ENCODE measurements at places on chromosomes 3 and 15. TPM values are rescaled to one million over a fixed set of nuclear protein-coding genes. Genes with fewer than 3 reads are reported as not detected.
A peak's percentile ranks its signal among the peaks of the same experiment; 100 is the strongest.

DNA sequence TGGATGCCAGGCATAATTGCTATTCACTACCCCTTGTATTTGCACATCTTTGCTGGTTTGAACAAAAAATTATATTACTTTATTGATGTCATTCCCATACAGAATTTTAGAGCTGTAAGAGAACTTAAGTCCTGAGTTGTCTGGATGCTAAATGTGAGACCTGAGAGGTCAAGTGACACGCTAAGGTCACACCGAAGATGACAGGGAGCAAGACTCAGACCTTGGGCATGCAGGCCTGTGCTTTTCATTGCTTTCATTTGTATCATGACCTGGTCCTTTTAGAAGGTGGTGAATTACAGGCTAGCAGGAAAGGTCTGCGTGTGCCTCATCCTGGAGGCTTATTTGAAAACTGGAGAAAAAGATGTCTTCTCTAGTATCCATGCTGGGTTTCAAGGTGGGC, 312.0 kb upstream of the RASGRP1 start:
- DNase-seq, result no peak

DNA sequence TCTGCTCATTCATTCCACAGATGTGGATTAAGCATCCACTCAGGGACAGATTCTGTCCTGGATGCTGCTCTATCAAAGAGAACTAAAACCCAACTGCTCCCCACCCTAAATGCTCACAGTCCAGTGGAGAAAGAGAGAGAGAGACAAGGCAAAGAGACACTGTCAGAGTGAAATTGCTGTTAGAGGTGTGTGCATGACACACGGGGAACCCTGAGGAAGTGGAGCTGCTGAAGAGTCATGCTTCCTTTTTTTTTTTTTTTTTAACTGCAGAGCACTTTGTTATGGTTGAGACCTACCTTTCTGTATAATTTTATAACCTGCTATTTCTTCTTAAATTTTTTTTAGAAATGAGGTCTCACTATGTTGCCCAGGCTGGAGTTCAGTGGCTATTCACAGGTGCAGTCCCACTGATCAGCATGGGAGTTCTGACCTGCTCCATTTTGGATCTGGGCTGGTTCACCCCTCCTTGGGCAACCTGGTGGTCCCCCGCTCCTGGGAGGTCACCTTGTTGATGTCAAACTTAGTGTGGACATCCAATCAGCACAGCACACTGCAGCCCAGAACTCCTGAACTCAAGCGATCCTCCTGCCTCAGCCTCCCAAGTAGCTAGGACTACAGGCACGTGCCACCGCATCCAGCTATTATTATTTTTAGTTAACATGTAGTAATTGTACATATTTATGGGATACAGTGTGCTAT, 18.2 kb upstream of the PSTPIP1 start:
- no peak for DNase-seq

DNA sequence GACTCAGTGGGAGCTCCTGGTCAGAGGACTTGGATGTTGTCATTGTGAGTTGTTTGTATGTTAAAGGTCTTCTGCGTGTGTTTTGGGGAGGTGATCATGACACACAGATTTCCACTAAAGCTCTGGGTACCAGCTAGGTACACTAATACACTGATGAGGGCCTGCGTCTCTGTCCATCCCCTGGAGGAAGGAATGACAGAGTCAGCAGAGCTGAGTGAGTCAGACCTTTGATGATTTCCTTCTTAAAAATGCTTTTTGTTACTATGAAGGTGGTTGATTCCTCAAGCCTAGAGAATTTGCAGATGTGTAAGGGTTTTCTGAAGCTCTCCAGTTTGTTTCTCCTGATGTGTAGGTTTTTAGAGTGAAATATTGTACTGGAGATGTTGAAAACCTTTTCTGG, 424.1 kb upstream of the TPM1 start:
- DNase-seq, result no peak

DNA sequence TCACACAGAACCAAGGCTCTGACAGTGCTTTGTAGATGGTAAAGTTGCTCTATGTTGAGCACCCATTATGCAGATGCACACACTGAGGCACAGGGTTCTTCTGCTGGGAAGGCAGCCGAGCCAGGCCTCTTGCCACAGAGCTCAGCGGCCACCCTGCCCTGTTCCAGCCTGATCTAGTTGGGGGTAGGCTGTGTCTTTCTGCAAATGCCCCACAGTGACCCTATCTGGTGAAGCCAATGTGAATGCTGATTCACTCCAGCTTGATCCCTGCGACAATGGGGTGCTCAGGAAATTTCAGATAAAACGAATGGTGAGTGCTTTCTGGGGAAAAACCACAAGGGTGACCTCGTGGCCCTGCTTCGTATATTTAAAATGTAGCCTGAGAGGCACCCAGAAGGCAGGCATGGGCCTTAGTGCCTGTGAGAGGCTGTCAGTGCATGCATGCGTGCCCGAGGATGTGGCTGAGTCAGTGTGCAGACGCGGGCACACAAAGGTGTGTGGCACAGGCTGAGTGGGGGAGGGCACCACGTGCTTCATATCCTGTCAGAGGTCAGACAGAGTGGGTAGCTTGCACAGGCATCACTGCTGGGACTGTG, 85.7 kb downstream of the ATP2B2 start:
- DNase-seq, result no peak

DNA sequence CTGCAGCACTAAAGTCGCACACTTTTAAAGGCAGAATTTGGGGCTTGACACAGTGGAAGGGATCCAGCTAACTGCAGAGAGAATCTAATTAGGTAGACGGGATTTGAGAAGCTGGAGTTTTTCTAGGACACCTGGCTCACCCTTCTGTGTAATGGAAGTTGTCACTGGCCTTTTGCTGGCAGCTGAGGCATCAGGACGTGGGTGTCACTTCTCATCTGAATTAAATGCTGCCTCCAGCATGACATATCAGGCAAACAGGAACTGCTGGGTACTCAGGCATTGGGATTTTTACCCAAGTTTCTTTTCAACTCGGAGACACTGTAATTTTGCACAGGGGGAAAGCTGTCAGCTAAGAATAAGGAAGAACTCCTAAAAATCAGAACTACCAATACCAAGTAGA, 861.9 kb upstream of the ARPP21 start:
- no peak for DNase-seq

- DNase-seq, result peak; percentile 51
These were observed 26.8 kb upstream of the SEMA4B start for GRCh38 chr15:90174140-90174875.

GRCh38 chr3:189222927-189223636, 51.3 kb downstream of the TPRG1 start:
- no peak for DNase-seq

GRCh38 chr3:61832375-61833229, 271.2 kb downstream of the PTPRG start:
- no peak for DNase-seq

GRCh38 chr15:97013491-97013890, 683.0 kb downstream of the NR2F2 start:
- DNase-seq, result no peak

DNA sequence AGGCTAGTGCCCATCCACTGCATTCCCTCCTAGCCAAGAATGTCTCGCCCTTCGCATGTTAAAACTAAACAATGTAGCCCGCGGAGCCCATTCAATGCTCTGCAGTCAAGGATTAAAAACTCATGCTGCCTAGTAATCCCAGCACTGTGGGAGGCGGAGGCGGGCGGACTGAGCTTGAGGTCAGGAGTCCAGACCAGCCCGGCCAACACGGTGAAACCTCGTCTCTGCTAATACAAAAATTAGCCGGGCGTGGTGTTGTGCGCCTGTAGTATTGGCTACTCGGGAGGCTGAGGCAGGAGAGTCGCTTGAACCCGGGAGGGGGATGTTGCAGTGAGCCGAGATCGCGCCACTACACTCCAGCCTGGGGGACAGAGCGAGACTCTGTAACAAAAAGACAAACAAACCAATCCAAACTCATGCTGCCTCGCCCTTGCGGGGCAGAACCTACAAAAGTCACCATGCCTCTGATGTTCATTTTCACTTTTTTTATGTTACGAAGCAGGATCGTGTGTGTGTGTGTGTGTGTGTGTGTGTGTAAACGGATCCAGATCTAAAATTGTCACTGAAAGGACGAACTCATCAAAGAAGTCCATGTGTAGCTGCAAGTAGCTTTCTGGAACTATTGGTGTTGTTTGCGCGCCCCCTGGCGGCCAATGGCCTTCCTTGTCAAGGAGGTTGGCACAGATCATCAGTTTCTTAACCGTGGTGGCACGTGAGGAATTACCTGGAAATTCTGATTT, 54.8 kb upstream of the SPESP1 start:
- DNase-seq, result peak; percentile 77

GRCh38 chr3:187976365-187976900, 177.5 kb upstream of the LPP start:
- DNase-seq, result no peak

DNA sequence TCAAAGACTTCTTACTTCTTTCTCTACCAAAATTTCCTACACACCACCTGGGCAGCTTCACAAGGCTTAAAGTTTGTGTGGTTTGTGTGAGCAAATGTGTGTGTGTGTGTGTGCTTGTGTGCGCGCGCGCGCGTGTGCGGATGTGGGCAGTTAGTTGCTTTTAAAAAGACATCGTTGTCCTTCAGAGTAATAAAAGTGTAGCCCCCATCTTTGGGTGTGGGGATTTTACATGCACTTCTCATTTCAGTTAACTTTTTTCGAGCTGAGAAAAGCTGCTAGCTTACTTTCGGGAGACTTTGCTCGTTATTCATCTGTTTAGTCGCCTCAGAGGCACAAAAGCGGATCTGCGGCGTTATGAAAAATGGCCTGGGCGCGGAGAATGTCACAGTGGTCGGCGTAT, 36.0 kb downstream of the ZIC4 start:
- DNase-seq, result no peak

DNA sequence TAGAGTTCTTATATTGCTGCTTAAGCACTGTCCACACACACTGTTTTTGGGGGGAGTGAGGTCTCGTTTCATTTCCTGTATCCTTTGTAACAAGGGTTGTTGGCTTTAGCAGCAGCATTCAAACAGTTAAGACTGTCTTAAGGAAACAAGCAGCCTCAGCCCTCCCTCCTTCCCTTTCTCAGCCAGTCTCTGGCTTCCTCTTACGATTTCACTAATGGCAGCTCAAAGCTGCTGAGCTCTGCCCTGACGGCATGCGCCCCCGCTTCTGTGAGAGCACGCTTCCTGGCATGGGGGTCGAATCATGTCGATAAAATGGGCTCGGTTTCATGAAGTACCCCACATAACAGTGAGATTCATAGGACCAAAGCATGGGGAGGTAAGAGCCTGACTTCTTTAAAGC, 105.0 kb downstream of the KLHL25 start:
- peak; percentile 33 for DNase-seq

DNA sequence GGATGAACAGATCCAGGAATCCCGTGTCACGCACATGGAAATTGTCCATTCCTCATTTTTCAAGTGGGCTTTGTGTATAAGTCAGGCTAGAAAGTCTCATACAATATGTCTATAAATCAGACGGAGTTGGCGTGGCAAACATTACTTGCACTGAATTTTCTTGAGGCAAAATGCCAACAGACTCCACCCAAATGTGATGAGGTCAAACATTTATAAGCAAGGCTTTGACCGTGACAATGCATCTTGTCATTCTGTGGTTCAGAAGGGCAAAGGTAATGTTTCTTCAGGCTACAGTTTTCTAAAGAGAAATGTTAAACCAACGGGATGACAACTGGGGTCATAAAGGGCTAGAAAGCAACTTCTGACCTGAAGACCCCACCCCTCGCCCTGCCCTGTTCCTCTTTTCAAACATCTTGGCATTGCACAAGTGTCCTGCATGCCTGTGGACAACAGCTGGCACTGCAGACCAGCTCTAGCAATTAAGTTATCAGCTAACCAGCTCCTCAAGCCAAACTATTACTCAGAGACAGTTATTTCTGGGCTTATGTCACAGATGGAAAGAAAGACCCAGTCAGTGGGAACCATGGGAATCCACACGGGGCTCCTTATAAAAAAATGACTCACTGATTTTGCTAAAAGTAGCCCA, 36.5 kb upstream of the SPTBN5 start:
- DNase-seq, result no peak

GRCh38 chr3:114108137-114108536, 51.6 kb downstream of the QTRT2 start:
- no peak for DNase-seq

GRCh38 chr15:72933976-72934375, 118.3 kb upstream of the NEO1 start:
- DNase-seq, result no peak

The LIPH gene
- total RNA-seq, result 0.21 TPM

The MUC20 gene
- 0.52 TPM for total RNA-seq

The CCRL2 gene
- total RNA-seq, result not detected
